NCI-H2107 (cell line): ENCODE measurements at places on chromosomes 11 and 22.

DNA sequence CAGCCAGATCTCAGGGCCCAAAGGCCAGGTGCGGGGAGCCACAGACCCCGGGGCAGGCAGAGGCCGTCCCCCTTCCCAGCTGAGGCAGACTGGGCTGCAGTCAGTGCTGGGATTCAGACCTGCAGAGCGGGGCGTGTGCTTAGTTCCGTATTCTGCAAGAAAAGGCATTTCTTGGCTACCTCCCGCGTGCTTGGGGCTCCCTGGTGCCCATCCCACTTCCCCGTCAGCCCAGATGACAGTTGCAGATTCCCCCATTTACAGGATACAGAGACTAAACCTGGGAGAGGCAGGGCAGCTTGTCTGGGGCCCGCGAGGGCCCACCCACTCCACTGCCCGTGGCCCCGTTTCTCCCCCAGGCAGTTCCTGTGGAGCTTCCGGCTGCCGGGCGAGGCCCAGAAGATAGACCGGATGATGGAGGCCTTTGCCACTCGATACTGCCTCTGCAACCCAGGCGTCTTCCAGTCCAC lies 18.3 kb downstream of the CYTH4 start:
- DNase-seq, result no peak

DNA sequence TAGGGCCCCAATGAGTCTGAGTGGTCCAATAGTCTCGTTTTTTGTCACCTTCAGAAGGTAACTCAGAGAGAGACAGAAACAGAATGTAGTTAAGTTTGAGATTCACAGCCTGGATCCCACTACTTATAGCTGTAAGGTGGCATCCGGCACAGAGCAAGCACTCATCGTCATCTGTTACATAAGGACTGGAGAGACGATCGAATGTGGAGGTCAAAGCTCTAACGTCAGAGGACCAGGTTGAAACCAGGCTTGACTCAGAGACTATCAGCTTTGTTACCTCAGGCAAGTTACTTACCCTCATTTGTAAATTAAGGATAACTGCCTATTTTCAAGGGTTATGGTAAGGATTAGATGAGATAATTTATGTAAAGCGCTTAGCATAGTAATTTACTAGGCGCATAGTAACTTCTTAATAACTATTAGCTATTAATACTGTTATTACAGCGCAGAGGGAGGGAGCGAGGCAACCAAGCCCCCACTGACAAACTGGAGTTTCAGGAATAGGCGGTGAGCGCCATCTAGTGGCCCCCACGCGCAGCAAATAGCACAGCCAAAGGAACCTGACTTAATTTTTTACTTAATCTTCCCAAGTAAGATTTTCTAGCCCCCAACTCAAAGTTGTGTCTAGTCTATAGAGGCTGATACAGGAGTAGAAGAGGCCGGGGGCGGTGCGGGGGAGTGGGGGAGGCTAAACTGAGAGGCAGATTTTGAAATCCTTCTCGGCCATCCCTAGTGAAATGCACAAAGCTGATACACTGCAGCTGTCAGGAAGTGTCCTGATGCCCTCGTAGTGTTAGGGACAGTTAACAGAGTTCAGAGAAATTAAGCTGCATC lies 29.0 kb upstream of the API5 start:
- DNase-seq, result no peak

DNA sequence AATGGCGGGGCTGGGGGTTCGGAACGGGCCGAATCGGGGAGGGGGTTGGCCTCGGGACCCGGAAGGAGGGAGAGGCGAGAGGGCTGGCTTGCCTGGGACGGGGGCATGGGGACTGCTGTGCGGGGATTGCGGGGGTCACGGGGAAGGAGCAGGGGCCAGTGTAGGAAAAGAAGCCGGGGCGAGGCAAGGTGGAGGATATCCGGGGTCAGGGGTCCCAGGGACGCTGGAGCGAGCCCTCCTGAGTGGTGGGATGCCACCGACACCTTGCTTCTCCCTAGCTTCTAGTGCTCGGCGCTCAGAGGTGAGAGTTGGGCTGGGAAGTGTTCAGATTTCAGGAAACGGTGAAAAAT lies 426 bp upstream of the GDPD5 start:
- no peak for DNase-seq

DNA sequence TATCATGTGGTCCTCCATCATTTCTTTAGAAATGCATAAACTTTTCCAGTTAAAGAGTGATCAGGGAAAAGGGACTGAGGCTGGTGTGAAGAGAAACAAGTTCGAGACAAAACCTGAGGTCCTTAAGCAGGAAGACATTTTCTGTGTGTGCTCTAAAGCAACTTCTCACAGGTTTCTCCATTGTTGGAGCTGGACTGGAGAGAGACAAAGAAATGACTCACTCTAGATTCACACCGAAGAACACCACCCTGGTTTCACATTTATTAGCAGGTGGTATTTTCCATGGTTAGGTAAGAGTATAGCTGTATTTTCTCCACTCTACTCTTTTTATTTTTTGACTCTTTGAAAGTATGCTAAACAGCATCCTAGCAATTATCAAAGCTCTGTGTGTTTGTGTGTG lies 736.4 kb downstream of the KCNA4 start:
- no peak for DNase-seq

- no peak for DNase-seq
Measured at GRCh38 chr22:48395201-48395600, 1432.5 kb downstream of the BRD1 start.

GRCh38 chr11:82682003-82682751 lies 51.5 kb downstream of the FAM181B start:
- DNase-seq, result no peak

GRCh38 chr22:19981961-19982920 lies 34.4 kb downstream of the ARVCF start:
- DNase-seq, result no peak

GRCh38 chr22:41339823-41340222 lies 38.5 kb downstream of the ZC3H7B start:
- no peak for DNase-seq

DNA sequence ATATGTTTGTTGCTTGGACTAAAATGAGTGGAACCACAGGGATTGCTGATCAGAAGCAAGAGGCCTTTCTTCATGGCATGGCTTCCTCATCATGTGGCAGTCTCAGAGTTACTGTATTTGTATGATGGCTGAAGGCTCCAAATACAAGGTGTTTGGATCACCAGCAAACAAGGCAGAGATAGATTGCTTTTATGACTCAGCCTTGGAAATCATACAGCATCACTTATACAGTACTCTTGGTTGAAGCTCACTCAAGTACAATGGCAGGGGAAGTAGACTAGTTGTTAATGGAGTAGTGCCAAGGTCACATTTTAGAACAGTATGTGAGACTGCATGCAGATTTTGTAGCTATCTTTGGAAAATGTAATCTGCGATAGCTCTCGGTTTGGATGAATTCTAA lies 16.6 kb downstream of the CAPRIN1 start:
- DNase-seq, result no peak
